ENCODE measurements at places on chromosomes 11 and 22.
A peak's percentile ranks its signal among the peaks of the same experiment; 100 is the strongest.

- DNase-seq, result no peak
These were observed 186.5 kb downstream of the SNX19 start for GRCh38 chr11:130729678-130730300.

GRCh38 chr11:45652781-45653180 is 12.6 kb downstream of the CHST1 start:
- DNase-seq, result peak; percentile 33

DNA sequence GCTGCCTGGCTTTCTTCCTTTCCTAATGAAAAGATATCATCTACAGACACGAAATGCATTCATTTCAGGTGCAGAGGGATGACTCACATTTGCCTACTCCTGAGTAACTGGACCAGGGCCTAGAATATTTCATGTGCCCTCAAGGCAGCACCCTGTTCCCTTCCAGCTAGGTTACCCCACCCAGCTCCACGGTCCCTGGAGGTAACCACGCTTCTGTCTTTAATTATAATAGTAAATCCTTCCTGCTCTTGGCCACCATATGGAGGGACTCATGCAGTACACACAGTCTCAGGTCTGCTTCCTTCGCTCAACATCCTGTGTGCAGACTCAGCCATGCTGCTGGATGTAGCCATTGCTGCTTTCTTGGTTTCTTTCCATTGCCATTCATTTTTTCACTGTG is 22.3 kb downstream of the DHCR7 start:
- DNase-seq, result no peak

- DNase-seq, result peak; percentile 3
These were observed 118.3 kb downstream of the CYP2R1 start for GRCh38 chr11:14773755-14774154.

GRCh38 chr11:120524536-120525085 is 13.1 kb downstream of the GRIK4 start:
- no peak for DNase-seq

DNA sequence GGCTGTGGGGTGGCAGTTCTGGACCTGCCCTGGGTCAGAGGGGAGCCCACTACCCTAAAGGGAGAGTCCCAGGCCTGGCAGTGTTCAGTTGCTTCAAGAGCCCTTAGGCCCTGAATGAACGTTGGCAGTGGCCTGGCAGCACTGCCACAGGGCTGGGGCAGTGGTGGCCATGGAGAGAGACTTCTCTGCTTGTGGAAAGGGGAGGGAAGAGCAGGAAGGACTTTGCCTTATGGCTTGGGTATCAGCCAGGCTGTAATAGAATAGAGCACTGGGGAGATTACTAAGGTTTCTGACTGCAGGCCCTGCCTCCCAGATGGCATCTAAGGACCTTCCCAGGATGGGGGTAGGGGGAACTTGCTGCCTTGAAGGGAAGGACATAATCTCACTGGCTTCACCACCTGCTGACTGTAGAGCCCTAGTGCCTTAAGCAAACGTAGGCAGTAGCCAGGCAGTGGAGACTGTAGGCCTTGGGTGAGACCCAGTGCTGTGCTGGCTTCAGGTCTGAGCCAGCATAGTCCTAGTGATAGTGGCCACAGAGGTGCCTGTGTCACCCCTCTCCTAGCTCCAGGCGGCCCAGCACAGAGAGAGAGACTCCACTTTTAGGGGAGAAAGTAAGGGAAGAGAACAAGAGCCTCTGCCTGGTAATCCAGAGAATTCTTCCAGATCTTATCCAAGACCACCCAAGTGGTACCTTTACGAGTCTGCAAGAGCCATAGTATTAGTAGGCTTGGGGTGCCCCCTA is 27.6 kb downstream of the PLA2G6 start:
- peak; percentile 26 for DNase-seq

GRCh38 chr22:46150655-46151477 is 540 bp downstream of the PPARA start:
- DNase-seq, result peak; percentile 40

GRCh38 chr22:28896611-28897010 is 13.2 kb downstream of the ZNRF3 start:
- DNase-seq, result no peak

DNA sequence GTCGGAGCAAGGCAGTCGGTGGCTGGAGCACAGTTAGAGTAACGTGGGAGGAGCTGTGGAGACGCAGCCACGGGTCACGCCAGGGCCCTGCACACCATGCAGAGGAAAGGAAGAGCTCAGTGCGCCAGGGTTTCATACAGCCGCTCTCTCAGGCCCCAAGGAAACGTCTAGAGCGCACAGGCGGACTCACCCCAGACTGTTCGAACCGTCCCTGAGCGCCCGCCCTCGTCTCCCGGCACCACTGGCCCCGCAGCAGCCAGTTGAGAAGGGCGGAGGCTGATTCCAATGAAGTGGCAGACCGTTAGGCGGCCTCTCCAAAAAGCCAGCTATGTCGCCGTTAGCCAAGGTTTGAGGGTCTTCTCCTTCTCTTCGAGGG is 483 bp upstream of the HYLS1 start:
- DNase-seq, result peak; percentile 50

DNA sequence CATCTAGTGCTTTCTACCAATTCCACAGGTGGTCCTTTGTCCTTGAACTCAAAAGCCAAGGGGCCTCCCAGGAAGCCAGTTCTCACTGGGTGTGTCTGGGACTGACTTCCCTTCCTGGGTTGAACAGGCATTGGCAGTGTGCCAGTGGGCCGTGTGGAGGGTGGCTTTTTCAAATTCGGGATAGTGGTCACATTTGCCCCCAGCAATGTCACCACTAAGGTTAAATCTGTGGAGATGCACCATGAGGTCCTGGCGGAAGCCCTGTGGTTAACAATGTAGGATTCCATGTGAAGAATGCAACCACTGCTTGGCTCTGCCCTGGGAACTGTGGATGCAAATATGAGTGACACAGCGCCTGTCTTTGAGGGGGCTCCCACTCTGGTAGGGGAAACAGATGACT is 53.2 kb upstream of the MTNR1B start:
- DNase-seq, result no peak

GRCh38 chr11:120240866-120241265 is 926 bp downstream of the POU2F3 start:
- DNase-seq, result no peak

- DNase-seq, result peak; percentile 46
These were observed 1.1 kb downstream of the EED start for GRCh38 chr11:86245369-86246292.

- DNase-seq, result peak; percentile 94
These were observed 50.5 kb downstream of the MAPK1 start for GRCh38 chr22:21816787-21817496.

- peak; percentile 3 for DNase-seq
These were observed 24.3 kb upstream of the TRAF6 start for GRCh38 chr11:36534276-36534840.

GRCh38 chr11:75439026-75439425 is 6.0 kb upstream of the KLHL35 start:
- no peak for DNase-seq

DNA sequence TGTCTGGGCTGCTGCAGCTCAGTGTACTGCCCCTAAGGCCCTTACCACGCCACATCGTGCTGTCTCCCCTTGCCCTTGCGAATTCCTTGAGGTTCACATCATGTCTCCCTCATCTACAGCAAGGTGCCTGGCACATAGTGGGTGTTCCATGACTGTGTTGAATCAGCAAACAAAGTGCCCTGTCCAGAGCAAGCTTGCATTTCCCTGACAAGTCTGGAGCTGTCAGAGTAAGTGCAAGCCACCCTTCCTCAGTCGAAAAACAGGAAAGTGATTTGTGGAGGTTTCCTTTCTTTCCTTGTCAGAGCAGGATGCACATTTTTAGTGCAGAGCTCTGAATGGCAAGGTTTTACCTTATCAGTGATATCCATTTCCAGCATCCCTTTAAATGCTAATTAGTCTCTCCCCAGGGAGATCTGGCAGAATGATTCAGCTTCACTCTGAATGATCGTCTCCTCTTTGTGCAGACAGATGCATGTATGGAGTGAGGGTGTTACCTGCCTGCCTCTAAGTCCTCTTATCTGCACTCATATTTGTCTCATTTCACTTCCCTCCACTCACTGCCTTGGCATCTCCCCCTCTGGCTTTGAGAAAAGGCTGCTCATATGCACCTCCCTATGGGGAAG is 331.2 kb downstream of the TMEM135 start:
- DNase-seq, result no peak

DNA sequence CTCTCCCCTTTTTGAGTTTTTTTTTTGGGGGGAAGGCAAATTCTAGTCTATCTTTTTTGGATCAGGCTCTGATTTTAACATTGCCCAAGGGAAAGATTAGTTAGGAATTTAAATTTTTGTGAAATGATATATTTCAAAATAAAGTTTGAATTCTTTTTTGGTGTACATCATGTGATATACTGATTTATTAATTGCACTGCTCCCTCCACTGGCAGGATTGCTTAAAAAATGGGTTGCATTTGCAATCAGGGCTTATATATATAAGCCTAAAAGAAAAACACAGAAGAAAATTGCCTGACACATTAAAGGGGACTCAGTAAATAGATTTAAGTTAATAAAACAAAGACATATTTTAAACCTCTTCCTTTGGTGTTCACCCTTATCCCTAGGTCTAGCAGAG is 1.2 kb downstream of the DYNC2H1 start:
- peak; percentile 65 for DNase-seq

GRCh38 chr11:77828926-77829325 is 8.0 kb downstream of the AAMDC start:
- no peak for DNase-seq

DNA sequence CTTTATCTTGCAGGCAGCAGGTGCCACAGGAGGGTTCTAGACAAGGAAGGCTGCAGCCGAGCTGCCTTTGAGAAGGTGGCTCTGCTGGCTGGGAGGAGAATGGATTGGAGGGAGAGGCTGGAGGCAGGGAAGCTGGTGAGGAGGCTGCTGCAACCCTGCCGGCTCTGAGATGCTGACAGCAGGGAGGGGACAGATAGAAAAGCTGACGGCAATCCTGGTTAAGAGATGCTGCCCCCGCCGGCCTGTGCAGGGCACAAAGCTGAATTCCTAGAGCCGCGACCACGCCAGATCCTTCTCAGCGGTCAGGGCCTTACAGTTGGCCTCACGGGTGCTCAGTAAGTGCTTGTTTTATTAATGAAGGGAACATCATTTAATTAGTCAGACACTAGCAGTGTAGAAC is 105.4 kb downstream of the CACNA1I start:
- no peak for DNase-seq

DNA sequence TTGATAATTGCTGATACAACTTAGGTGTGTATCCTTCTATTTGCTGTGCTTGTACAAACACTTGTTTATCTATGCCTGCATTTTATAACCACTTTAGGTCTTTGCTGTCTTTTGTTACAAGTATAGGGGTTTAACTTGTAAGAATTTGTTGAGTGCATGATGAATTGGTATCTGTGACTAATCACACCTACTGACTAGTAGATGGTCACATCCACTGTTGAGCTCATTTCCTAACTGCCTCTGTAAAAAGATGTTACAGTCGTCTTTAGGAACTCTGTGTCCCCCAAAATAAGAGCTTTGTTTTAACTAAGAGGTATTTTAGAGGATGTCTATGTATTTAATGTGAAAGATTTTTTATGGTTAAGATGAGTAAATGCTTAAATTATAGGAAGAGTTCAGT is 60.5 kb downstream of the HIPK3 start:
- DNase-seq, result peak; percentile 76

DNA sequence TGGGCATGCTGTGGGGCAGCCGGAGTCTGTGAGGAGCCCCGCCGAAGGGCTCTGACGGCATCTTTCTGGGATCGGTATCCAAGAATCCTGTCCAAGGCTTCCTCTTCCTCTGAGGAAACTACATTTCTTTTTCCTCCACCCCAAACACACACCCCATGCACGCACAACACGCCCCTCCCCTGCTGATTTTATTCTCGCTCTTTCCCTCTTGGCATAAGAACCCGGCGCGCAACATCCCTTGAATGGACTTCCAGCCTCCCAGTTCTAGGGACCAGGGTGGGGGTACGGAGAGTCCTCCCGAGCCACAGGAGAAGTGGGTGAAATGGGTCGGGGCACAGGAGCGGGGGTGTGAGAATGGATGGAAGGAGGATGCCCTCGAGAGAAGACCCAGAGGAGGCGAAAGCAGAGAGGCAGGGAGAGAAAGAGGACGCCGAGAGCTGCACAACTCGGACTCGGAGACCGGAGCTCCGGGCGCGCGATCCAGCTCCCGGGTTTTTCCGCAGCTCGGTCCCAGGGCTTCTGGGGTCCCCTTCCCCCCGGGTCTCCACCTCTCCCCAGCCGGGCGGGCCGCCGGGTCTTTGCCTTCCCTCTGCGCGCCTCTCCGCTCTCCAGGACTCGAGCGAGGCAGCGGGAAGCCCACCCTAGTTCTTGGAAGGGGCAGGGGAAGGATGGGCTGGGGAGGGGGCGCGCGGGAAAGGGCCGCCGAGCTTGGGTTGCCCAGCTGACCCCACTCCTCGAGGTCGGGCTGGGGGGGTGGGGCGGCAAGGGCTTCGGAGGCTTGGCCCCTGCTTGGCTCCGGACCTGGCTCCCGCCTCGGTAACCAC is 1.5 kb upstream of the LARGE1 start:
- no peak for DNase-seq

DNA sequence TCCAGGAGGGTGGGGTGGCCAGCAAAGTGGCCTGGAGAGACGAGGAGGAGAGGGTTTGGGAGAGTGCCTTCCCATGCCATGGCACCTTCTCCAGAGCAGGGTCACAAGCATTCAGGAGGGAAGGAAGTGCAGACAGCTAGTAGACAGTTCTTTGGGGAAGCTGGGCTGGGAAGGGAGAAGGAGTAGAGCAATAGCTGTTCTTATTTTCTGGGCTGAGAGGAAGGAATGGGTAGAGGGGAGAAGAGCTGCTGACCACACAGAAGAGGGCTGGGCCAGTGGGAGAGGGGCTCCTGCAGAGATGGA is 14.8 kb upstream of the PICK1 start:
- DNase-seq, result no peak

DNA sequence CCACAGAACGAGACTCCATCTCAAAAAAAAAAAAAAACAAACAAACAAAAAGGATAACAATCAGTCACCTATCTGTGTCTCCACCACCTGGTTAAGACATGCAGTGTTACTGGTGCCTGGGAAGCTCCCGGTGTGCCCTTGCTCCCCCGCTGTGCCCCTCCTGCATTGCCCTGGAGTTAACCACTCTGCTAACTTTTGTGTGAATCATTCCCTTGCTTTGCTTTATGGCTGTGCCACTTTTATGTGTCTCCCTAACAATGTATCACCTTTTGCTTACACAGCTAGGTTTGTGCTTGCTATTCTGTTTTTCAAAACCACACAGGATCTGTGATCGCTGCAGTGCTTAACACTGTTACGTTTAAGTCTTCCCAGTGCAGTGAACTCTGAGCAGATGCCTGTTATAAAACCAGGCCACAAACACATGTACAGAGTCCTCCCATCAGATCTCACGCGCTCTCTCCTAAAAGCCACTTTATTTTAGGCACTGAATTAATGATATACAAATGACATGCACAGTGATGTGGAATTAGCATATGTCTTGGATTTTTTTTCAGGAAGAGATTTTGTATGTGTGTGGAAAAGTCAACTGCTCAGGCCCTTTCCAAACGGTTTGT is 69.9 kb downstream of the BUD13 start:
- DNase-seq, result no peak
